T-helper 22 cell (primary cell): ENCODE measurements at places on chromosomes 5 and 9.
A peak's percentile ranks its signal among the peaks of the same experiment; 100 is the strongest.

DNA sequence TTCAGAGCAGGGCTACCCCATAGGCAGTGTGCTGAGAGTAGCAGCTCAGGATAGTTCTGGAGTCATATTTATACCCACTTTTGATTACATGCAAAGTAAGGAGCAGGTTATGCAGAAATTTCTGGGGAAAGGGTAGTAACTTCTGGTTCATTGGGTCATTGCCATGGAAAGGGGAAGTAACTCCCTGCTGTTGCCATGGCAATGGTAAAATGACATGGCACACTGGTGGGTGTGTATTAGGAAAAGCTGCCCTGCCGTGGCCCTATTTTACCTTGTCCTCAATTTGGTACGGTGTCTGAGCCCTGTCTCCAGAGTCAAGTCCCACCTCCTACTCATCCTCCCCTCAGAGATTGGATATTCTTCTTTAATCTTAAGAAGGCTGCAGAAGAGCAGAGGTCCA lies 526.7 kb upstream of the TYRP1 start:
- no peak for DNase-seq

DNA sequence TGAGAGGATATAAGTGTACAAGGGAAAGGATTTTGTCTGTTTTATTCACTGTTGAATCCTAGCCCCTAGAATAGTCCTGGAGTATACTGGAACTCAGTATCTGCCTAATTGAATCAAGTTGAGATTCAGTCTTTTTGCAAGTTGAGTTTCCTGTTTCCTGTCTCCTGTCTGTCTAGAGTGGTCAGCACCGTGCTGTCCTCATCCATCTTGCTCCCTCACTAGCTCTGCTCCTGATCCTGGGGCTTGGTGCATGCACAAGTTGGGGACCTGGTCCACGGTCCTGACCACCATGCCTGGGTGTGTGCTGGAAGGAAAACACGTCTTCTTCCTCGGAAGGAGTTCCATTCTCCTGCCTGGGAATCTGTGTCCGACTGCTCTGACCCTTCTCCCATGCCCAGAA lies 3.2 kb downstream of the IL5 start:
- DNase-seq = no peak

- DNase-seq = no peak
Measured at GRCh38 chr5:172167895-172168294, 20.1 kb downstream of the STK10 start.

DNA sequence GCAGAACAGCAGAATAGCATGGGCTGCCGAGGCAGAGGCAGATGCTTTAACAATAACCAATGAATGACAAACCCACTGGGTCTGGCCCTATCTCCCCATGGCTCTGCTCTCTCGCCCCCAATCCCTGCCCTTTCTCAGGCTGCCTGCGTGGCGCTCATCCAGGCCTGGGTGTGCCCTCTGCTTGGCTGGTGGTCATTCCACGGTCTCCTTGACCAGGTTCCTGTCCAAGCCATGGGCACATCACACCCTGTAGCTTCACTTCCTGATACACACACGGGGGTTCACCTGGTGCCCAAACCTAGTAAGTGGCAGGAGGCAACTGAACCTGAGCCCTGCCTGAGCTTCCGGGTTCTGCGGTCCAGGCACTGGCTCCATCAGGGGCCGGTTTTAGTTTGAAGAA lies 87.6 kb downstream of the DAP start:
- DNase-seq = no peak

DNA sequence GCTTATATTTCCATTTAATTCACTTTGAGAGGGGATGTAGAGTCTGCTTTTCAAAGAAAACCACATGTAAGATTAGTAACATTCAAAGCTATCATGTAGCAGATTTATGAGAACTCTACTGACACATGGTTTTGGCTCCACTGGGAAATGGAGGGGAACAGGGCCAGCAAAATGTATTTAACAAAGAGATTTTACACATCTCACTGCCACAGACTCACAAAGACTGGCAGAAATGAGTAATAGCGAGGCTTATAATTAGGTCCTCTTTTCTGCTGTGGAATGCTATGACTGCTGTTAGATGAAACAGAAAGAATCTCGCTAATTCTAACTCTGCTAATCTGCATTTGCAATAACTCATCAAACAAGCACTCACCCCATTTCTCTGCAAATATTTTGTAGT lies 4.5 kb downstream of the DAP start:
- no peak for DNase-seq

DNA sequence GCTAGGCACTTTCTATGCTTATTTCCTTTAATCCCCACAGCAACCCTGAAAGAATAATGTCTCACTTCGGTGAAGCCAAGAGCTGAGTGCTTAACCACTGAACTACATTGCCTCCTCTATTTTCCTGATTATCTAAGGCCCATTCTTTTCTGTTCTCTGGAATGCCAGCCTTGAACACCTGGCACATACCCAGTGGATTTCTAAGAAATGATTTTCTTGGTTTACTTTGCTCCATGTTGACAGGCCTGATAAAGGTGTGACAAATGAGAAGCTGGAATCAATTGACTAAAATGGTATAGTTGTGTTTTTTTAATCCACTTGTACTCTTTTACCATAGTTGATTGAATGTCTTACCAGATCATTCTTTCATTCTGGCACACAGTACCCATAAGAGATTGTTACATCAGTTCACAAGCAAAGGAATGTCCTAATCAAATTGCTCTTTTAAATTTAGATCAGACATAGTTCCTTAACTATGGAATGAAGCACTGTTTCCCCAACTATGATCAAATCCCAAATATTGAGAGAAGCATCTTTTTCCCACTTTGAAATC lies 9.0 kb upstream of the ENC1 start:
- DNase-seq = no peak

GRCh38 chr9:21854594-21854993 lies 52.2 kb downstream of the MTAP start:
- no peak for DNase-seq

GRCh38 chr5:42745426-42745825 lies 11.2 kb upstream of the CCDC152 start:
- no peak for DNase-seq

GRCh38 chr9:129908906-129909305 lies 73.6 kb downstream of the USP20 start:
- DNase-seq = no peak

DNA sequence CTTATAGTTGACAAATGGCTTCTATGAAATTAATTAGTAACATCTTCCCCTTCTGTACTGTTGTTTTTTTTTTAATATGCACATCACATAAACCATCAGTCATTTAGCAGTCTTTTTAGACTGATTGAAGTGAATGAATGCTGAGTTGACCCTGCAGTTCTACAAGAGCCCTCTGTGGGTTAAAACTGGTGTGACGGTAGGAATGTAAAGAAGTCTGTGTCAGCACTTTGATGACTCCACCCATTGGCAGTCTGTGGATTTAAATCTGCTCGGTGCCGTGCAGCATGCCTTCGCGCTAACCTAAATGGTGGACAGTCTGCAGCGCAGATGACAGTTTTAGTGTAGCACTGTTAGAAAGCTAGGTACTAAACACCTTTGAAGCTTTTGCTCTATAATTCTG lies 3.1 kb downstream of the GTF3C4 start:
- no peak for DNase-seq

GRCh38 chr9:34664281-34665066 lies 2.0 kb upstream of the CCL27 start:
- peak; percentile 53 for DNase-seq

DNA sequence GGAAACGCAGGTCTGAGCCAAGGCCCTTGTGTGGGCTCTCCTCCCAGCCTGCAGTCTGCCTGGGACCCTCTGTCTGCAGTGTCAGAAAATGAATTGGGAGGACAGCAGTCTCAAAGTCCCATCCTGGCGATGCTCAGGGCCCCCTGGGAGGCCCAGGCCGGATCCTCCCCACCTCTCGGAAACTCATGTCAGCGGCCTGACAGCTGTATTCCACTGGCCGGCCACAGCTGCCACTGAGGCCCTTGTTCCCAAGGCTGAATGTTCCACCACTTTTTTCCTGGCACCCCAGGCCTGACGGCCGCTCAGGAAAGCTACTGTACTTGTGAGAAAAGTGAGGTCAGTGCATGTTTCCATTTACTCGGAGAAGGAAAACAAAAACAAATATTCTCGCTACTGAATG lies 180.0 kb downstream of the FGF18 start:
- no peak for DNase-seq

DNA sequence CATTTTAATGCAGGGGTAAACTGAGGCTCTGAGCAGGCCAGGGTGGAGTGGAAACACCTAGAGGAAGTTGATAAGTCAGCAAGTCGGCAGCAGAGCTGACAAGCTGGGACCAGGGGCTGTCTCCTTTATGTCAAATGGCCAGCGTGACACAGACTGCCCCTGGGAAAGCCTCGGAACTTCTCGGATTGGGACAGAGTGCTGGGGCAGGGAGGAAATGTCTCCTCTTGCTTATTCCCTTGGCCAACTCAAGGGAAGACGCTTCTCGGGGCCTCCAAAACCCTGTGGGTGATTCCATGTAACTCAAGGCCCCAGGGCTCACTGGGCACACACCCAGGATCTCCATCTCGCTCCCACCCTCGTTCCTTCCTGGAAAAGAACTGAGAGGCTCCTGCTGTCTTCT lies 25.4 kb upstream of the ANXA6 start:
- DNase-seq = no peak

DNA sequence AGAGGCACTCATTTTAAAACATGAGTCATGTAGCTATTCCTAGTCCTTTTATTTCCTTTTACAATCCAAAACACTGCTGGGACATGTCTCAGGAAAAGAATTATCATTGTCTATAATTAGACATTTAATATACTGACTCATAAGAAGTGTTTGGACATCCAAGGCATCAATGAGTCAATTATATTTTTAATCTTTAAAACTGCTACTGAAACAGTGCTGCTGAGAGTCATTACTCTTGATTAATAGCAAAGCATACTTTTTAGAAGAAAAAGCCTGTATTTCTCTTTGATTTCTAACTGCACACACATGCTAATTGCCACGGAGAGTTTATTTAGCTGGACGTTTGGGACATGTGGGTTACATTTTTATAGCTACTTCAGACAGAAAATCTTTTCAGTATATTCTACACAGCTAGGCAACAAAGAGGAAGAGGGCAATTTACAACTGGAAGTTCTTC lies 1249.0 kb upstream of the CDH18 start:
- DNase-seq = no peak

- DNase-seq = no peak
Measured at GRCh38 chr5:163190283-163190682, 247.1 kb upstream of the CCNG1 start.

GRCh38 chr9:76127637-76128036 lies 237.2 kb downstream of the PCSK5 start:
- DNase-seq = no peak

GRCh38 chr5:72841756-72842535 lies 25.5 kb downstream of the TNPO1 start:
- DNase-seq = no peak

GRCh38 chr5:73222173-73222572 lies 49.2 kb downstream of the TMEM174 start:
- no peak for DNase-seq
